ENCODE measurements at places on chromosomes 6 and 20. TPM values are rescaled to one million over a fixed set of nuclear protein-coding genes. Genes with fewer than 3 reads are reported as not detected.

Gene GJE1
- not detected for total RNA-seq

GRCh38 chr6:133428295-133428694 lies 187.1 kb downstream of the EYA4 start:
- DNase-seq: no peak

DNA sequence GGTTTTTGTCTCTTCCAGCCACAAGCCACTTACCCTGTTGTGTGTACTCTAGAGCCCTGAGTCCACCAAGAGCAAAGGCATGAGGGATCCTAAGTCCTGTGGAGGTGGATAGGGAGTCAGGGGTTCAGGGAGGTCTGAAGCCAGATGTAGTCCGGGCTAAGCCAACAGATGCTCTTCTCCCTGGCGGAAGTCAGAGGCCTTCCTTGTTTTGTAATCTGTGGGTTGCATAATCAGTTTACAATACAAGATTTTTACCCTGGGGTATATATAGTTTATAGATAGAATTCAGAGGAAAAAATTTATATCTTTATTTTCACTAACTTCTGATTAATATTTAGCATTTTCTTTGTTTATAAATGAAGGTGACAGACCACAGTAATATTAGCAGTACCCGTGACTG lies 9.2 kb downstream of the LAMP5 start:
- DNase-seq: no peak

GRCh38 chr20:23152308-23152892 lies 66.3 kb upstream of the CD93 start:
- peak; percentile 90 for DNase-seq

- DNase-seq: no peak
Measured at GRCh38 chr6:132505158-132505557, 7.8 kb downstream of the STX7 start.

Data from left cardiac atrium (tissue), 4 donors.